ENCODE measurements at places on chromosomes 3 and 15.

GRCh38 chr3:29201604-29202003 is 79.3 kb upstream of the RBMS3 start:
- DNase-seq = no peak

- no peak for DNase-seq
Observed at GRCh38 chr3:13073326-13074005, at the start of gene IQSEC1. IQSEC1 (minus strand) TSS chr3:13073429; CDS start chr3:13073014, 415 bp downstream.

DNA sequence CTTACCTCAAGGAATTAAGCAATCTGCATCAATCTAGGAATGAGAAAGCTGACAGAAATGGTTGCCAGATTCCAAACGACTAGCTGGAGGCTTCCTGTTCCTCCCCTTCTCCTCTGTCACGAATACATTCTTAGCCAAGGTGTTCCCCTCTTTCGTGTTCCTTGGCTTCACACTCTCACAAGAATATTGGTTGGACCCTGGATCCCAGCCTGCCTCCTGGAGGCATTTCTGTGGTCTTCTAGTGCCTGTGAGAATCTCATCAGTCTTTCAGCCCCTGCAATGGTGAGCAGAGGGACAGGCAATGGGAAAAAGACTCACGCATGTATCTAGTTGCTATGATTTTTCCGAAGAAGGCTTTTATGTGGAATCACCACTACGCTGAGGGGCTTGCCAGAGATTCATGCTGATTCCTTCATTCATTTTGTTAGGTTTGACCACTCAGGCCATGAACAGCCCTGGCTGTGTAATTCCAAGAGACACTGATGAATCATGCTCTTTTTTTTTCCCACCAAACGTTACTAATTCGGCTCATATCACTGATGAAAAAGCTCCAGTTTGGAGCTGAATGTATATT is 1.6 kb upstream of the P3H2 start:
- DNase-seq = no peak

GRCh38 chr15:83644439-83644838 is 9.5 kb upstream of the ADAMTSL3 start:
- no peak for DNase-seq

- DNase-seq = peak; percentile 62
Observed at GRCh38 chr3:195097331-195098255, 173.4 kb downstream of the XXYLT1 start.

DNA sequence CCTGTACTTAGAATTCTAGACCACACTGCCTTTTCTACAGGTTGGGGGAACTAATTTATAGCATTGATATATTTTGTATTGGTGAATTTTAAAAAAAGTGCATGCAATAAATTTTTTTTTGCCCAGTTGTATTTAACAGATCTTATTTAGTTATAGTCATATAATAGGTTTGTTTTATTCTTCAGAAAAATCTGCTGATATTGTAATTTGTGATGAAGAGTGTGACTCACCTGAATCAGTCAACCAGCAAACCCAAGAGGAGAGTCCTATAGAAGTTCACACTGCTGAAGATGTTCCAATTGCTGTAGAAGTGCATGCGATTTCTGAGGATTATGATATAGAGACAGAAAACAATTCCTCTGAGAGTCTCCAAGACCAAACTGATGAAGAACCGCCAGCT is 10.3 kb downstream of the ZNF639 start:
- DNase-seq = no peak

- no peak for DNase-seq
Observed at GRCh38 chr3:45954306-45954705, 11.0 kb downstream of the CXCR6 start.

DNA sequence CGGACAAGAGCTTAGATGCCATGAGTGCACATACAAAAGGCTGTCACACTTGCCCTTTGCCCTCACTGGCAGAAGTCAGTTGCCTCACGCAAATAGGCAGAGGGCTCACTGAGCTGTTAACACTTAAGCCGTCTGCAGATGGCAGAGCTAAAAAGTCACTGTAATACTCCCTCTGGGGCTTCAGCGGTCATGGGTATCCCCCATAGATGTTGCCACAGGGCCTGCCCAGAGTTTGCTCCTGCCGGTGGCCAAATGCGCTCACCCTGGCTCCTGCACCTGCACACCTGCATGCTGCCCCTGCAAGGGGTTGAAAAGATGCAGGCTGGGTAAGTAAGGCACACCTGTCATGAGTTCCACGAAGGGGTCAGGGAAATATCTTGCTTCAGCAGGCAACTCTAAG is 741.5 kb downstream of the EDEM1 start:
- no peak for DNase-seq

DNA sequence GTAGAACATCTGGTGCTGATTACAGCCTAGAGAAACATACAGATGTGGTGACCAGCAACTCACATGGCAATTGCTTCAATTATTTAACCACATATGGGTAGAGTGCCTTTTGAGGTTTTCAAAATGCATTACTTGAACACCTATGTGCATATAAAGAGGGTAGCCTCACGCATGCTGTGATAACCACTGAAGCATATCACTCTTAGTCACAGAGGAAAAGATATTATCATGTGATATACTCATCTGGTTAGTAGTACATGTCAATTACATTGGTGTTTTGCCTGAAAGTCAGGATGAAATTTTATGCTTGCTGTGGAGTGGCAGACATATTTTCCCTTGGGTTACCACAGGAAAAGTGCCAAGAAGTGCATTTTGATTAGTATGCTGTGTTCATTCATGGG is 459.3 kb upstream of the AGTR1 start:
- DNase-seq = no peak

- peak; percentile 49 for DNase-seq
Observed at GRCh38 chr3:146189519-146190173, 28.7 kb upstream of the PLOD2 start.

DNA sequence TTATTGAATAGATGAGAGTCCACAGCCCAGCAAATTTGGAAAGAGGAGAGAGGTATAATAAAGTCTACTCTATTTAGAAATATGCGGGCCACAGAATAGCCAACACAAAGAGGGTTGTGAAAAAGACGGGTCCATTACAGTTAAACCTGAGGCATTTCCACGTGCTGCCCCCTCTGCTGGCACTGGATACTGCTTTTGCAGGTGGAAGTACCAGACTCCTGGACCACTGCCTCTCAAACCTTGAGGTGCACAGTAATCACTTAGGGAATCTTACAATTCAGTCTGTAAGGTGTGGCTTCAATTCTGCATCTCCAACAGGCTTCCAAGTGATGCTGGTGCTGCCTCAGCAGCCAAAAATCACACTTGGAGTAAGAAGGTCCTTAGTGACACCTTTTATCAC is 3.0 kb upstream of the TFDP2 start:
- DNase-seq = no peak

DNA sequence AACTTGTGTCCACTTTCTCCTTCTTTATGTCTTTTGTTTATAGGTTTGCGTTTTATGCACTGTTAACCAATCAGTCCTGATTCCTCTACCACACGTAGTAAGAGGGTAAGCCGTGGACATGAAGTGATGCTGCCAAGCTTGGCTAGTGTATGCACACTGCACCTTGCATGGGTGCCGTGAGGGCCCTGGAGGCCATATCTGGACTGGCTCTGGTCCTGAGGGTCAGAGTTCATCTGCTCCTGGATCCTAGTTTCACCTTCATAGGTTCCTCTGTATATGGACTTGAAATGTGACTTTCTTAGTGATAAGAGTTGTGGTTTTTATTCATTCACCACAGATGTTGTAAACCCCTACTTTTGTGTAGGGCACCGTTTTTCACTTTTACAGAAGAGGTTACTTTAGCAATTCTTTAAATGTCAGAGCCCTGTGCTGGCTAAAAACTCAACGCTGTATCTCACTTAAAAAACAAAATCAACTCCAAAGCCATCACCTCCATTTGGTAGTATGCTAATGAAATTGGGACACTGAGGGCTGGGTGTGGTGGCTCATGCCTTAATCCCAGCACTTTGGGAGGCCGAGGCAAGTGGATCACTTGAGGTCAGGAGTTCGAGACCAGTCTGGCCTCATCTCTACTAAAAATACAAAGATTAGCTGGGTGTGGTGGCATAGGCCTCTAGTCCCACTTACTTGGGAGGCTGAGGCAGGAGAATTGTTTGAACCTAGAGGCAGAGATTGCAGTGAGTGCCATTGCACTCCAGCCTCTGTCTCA is 22.9 kb downstream of the SIAH2 start:
- DNase-seq = no peak

DNA sequence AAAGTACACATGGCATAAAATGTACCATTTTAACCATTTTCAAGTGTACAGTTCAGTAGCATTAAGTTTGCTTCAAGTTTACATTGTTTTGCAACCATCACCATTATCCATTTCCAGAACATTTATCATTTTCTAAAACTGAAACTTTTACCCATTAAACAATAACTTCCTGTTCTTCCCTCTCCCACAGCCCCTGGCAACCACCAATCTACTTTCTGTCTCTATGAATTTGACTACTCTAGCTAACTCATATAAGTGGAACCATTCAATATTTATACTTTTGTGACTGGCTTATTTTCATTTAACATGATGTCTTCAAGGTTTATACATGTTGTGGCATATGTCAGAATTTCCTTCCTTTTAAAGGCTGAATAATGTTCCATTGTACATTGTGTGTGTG is 19.9 kb downstream of the TMEM62 start:
- no peak for DNase-seq

- peak; percentile 65 for DNase-seq
Observed at GRCh38 chr15:43266834-43267233, at the start of gene TGM5. TGM5 (minus strand) TSS chr15:43266928; CDS start chr15:43266849, 79 bp downstream.

DNA sequence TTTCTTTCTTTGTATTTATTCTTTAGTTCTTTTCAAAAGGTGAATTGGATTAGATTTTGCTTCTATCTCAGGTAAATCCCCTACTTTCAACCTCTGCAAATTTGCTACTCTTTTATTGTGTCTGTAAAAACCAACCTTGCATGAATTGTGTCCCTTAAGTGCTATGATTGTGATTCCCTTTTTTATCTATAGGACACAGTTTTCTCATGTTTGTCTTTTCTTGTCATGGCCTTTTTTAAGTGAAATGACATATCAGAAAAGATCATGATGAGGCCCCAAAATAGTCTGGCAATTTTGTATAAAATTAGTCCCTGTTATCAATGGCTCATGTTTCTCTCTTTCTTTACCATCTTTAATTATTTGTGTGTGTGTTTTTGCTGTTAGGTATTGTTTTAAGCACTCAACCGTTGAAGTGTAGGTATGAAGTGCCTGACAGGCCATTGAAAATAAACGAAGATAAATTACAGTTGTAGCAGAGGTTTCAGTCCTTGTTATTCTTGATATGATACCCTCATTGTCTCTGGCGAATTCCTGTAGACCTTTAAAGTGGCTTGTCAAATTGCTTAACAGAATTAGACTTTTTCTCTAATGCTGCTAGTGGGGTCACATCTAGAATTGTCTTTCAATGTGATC is 184.3 kb downstream of the UBE2E2 start:
- DNase-seq = no peak

DNA sequence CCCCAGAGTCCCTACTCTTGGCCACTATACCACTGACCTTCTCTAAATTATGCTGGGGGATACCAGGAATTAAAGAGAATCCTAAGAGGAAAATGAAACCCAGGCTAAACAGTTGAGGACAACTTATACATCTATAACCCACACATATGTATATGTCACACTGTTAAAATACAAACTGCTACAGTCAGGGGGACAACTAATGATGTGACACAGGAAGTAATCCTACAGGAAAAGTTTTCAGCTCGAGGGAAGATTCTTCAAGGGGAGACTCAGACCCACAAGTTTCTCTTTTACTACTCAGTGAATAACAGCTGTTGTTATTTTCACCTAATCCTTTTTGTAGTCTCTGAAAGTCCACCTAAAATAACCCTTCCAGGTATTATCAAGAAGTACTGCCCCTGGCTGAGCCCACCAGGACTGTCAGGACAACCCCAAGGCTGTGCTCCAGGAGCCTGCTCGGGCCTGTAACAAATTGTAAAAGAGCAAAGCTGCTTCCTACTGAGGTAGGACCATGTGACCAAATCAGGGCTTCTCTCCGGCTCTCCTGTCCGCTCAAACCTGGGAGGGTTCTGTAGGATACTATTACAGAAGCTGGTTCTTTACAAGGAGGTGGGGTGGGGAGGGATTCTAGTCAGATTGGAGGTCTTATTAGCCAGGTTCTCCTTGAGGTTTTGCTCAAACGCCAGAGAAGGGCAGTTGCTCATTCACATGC is 91.6 kb downstream of the SRGAP3 start:
- DNase-seq = no peak

GRCh38 chr15:62150445-62150844 is 14.6 kb downstream of the C2CD4B start:
- DNase-seq = no peak

DNA sequence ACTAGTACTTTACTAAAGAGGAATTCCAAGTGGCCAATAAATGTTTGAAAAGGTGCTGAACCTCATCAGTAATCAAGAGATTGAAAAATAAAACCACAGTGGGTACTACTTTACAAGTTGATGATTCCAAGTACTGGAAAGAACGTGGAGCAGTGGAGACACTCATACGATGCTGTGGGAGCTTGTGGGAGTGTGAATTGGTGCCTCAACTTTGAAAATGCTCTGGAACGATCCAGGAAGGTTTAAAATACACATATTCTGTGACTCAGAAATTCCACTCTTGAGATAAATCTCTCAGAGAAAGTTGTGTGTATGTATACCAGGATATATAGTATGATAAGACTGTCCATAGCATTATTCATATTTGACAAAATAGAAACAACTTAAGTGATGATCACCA is 9.3 kb downstream of the LRCH3 start:
- no peak for DNase-seq

- no peak for DNase-seq
Observed at GRCh38 chr15:84817466-84818081, 418 bp downstream of the ALPK3 start.

DNA sequence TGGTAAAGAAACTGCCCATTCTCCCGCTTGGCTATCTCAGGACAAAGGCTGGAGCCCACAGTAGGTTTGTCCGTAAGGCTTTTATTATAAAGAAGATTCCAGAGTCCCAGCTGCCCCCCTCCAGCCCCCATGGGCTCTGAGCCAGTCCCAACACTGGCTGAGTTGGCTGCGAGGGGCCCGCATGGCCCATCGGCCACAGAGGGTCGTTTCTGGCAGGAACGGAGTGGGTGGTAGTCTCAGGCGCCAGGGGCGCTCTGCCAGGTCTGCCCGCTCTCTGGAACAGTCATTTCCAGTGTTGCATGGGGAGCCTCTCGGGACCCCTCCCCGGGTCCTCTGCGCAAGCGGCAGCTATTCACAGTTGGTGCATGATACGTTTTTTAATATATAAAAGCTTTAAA is 12.2 kb downstream of the H1-8 start:
- DNase-seq = no peak

- no peak for DNase-seq
Observed at GRCh38 chr15:32668942-32669341, 27.4 kb downstream of the SCG5 start.

Measured in KBM-7 (cell line).